Stimulated activated CD4-positive, alpha-beta T cell treated with anti-CD3 and anti-CD28 coated beads, Interleukin-1b, Interleukin-23, amount 100 ng/mL, for 4 hours (primary cell): ENCODE measurements at places on chromosomes 3 and 15.

- no peak for DNase-seq
These were observed 45.1 kb downstream of the SGO1 start for GRCh38 chr3:20140881-20141280.

DNA sequence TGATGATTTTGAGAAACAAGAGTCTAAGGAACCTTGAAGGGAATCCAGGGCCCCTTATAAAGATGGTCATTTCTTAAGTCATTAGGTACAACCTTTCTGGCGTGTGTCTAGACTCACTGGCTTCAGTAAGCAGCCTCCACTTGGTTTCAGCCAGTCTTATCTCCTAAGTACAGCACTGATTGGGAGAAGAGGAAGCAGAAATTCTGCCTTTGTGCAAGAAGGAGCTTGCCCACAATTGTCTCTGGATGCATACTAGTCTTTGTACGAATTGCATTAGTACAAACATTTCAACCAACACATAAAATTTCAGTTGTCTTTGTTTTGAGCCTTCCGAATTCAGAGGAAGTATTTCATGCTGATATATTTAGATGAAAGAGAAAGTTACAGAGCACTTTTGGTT lies 139.4 kb downstream of the SLCO3A1 start:
- DNase-seq = no peak

DNA sequence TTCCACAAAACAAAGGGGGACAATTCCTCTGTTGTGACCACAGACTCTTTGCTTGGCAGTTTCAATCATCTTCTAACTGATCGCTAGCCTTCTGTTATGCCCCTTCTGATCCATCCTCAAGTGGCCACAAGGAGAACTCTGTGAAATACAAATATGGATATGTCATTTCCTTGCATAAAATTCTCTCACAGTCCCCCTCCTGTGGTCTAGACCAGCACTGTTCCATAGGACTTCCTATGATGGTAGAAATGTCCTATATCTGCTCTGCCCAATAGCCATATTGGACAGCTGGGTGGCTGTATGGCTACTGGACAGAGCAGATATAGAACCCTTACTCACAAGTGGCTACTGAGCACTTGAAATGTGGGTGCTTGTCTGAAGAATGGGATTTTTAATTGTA lies 25.9 kb upstream of the SNRK start:
- no peak for DNase-seq

DNA sequence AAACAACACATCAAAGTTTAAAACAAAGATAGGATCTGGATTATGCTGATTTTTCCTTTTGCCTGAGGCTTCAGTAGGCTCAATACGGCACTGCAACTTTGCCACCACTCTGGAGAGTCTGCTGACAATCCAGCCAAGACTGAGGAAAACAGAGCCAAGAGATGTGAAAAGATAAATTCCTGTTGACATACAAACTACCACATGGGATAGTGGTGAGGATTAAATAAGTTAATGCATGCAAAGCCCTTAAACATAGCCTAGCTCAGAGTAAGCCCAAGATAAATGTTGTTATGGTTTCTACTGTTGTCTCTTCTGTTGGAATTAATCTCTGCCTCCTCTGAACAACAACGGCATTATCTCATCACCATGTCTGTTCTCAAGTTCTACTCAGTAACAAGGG lies 245.9 kb upstream of the LMCD1 start:
- DNase-seq = no peak

DNA sequence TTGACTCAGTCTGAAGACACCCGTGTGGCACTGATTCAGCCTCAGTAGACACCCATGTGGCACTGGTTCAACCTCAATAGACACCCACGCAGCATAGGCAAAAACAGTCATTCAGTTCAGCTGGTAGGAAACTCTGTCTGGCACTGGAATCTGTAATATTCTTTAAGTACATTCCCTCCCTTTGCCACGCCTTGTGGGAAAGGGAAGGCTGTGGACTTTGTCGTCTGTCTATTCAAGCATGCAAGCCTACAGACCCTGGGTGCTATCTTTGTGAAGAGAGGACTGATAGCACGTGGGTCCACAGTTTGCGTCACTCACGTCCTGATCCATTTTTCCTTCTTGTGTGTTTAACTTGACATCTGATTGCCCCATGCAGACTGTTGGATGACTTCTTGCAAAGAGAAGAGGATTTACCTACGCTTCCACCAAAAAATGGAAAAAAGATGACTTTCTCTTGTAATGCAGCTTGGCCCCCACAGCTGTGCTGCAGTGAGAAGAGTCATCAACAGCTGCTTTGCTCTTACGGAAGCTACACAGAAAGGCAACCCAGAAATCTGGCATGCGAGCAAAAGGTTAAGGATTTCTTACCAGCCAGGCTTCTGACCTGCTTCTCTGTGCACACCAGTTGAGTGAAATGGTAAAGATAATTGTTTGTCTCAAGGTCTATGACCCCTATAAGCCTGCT lies 278.1 kb downstream of the ULK4 start:
- DNase-seq = no peak

DNA sequence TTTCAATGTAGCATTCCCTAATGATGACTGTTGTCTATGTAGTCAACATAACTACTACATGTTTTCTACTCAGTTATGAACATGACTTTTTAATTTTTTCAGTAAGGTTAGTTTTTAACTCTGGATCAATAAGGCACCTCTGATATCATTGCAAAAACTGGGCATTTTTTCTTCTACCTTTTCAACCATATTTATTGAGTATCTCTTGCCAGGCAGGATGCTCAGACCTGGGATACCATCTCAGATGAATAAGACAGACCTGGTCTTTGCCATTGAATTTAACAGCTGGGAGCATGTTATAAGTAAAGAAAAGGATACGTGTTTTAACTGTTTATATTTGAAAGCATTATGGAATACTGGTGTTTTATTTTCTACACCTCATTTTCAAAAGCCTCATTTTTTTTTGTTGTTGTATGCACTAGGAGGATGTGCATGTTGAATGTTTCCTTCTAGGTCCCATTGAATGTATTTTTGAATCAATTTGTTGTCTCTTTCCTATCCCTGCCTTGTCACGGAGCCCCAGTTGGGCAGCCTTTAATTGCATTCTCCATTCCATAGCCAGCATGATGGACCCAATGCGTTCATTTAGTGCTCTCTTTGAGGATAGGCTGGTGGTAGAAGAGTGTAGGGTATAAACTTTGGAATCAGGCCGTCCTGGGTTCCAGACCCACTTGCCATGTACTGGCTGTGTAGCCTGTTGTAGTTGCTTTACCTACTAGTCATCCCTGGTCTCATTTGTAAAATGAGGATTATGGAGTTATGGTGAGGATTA lies 3.7 kb downstream of the TGFBR2 start:
- DNase-seq = no peak

DNA sequence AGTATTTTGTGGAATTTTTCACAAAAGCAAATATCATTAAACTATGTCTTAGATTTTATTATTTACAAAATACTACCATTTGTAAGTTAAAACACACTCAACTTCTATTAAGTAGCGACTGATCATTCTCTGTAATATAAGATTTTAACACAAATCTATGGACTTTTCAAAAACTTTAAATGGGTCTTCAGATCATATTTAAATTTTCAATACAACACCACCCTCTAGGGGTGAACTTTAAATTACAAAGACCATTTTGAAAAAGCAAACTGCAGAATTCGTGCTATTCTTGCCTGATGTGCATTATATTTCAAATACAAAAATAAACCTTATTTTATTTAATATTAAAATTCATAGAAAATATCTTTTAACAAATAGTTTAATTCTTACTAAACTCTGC lies 8.2 kb upstream of the VGLL4 start:
- DNase-seq = no peak

DNA sequence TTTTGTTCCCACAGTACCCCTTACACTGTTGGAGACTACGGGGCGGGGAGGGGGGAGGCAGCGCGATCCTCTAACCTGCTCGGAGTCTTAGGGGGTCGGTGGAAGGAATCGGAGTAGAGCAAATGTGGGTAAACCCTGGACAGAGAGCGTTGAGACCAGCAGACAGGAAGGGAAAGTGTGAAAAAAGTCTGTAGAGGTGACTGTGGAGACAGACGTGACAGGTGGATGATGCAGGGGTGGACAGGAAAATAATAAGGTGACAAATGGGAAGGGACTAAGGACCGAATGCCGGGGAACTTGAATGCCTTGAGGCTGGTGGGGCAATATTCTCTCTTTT lies 424 bp downstream of the EAF2 start:
- DNase-seq = no peak

DNA sequence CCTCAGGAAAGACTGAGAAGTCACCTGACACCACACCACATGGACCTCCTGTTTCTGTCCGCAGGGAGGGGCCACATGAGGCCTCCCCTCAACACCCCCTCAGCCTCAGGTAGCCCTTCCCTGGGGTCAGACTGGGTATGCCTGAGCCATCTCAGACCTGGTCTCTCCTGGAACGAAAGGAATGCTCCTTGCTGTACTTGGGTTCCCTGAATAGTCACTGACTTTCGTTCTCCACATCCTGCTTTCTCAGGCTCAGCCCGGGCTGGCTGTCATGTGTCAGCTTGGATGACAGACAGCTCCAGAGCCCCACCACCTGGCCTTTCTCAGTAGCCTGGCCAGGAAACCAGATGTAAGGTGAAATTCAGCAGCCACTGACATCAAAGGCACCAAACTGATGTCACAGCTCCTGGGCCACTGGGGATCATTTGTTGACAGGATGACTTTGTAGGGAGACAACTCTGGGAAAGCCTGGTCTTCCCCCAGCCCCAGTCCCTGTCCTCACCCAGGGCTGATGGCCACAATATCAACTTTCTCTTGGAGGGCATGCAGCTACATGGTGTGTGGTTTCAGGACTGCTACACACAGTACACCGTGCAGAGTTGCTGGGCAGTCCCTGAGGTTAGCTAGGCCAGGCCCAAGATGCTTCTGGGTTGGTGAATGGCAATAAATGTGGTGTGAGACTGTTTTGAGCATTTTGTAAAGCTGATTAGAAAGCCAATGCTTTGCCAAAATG lies 141.4 kb upstream of the MRPS22 start:
- DNase-seq = no peak

DNA sequence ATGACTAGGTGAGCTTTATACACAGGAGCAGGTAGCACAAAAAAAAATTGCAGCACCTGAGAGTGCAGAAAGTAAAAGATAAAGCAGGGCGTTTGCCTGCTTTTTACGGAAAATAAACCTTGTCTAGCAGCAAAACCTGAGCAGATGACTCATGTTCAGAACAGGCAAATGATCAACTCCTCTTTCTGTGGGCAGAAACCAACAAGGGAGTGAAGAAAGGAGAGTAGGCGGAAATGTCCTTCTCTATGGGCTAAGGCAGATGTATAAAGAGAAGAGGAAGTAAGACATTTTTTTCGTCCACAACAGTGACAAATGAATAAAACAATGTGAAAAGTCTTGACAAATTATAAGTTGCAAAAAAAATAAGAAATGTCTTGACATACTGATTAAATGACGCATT lies 24.5 kb upstream of the GMNC start:
- DNase-seq = no peak

DNA sequence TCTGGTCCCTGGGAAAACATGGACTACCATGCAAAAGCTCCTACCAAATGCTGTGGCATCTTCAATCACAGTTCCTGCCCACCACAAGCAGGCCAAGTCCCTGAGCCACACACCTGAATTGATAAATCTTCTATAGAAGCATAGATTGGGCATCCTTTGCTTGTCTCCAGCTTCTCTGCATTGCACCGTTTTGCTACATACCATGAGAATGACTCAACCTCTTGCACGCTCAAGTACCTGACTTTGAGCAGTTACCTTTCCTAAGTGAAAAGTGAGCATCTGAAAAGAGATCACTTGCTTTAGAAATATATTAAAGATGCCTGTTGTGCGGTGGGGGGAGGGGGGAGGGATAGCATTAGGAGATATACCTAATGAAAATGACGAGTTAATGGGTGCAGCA lies 31.3 kb downstream of the GATM start:
- DNase-seq = no peak

- DNase-seq = no peak
These were observed 51.8 kb upstream of the PLXND1 start for GRCh38 chr3:129658110-129658843.

DNA sequence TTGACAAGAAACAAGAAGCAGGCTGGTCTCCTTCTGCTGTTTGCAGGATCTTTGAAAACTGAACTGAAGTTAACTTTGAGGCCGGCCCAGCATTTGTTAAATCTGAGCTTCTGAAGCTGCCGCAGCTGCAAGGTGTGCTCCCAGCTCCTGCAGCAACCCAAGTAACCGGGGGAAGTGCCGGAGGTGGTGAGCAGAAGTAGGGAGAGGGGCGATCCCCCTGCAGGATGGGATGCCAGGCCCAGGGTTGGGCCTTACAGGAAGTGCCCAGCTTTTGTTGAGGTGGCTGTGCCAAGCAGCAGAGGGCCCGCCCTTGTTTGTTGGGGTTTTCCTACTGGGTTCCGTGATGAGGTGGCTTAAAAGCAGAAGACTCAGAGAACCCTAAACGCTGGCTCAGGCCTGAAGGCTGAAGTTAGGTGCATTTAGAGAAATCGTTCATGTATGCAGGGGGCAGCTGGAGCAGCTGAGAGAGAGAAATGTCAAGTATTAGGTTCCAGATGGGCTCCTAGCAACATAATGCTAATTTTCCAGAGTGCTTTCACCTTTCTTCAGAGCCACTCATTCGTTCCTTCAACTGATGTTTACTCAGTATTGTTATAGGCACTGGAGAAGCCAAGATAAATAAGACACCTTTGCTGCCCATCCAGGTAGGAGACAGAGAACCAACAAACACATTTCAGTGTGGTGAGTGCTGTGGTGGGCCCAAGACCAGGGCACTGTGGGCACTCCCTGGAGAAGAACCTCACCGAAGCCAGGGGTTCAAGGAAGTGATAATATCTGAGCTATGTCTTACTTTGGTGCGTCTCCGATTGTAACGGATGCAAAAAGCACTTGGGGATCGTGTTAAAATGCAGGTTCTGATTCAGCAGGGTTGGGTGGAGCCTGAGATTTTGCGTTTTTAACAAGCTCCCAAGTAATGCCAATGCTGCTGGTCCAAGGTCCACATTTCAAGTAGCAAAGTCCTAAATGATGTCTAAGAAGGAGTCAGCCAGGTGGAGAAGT lies 42.2 kb upstream of the PLCL2 start:
- DNase-seq = peak; percentile 51

DNA sequence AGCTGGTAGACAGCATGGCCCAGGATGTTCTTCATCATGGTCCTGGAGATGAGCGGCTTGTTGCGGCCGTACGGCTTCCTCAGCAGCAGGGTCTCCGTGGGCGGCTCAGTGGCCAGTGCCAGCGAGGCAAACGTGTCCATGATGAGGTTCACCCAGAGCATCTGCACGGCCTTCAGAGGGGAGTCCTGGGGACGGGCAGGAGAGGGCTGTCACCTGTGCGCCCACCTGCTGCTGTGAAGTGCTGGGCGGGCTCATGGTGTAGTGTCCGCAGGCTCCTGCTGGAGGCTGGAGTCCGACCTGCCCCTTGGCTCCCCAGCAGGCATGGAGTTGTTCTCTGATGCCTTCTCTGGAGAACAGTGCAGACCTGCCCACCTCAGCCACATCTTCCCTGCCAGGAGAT lies 21.9 kb upstream of the SEC13 start:
- DNase-seq = no peak

GRCh38 chr3:50304601-50305000 lies 1.2 kb upstream of the HYAL1 start:
- DNase-seq = no peak

- DNase-seq = no peak
These were observed 2.7 kb downstream of the PRICKLE2 start for GRCh38 chr3:64222501-64223111.
